Skin of body (tissue), 3 donors: ENCODE measurements at places on chromosomes 16 and 17. TPM values are rescaled to one million over a fixed set of nuclear protein-coding genes. Genes with fewer than 3 reads are reported as not detected.

DNA sequence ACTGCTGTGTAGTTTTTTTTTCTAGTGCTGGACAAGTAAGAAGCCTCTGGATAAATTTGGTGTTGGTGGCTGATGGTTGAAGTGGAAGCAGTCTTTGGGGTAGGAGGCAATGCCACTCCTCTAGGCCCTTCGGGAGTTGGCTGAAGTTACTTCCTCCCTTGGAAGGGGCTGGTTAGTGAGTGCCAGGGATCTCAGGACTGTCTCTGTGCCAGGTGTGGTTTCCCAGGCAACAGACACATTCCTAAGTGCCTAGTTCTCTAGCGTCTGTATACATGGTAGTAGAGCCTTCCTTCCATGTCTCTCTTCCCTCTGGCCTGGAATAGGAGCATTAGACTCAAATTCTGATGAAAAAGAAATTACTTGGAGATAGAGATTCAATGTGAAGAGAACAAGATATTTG lies 15.3 kb downstream of the TMEM98 start:
- no peak for DNase-seq

GRCh38 chr16:73383195-73383987 lies 335.5 kb upstream of the ZFHX3 start:
- DNase-seq: no peak

DNA sequence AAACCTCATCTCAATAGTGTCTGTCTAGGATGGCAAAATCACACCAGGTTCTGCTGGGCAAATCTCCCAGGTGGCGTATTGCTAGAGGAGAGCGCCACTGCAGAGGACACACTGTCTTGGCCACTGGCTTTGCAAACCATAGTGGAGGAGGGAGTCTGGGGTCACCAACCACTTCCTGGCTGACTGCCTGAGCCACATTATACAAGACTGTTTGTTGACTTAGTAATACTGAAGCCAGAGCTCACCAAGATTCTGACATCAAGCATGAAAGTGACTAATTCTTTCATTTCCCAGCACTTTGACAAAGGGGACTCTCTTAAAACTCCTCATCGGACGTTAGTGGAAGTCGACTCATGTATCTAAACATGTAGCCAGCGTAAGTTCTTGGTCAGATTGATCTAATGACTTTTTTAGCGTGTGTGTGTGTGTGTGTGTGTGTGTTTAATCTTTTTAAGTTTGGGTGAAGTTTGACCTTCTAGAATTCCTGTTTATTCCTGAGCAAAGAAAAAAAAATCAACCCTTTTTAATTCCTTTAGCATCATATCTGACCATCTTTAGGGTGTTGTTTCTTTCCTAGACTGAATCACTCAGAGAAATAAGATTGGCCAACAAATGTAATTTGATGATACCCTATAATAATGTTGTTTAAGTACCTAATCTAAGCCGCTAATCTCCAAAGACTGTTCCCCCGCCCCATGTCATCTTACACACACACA lies 13.7 kb downstream of the PITPNC1 start:
- no peak for DNase-seq

- no peak for DNase-seq
Measured at GRCh38 chr16:5044011-5044540, 10.3 kb upstream of the NAGPA start.

- no peak for DNase-seq
Measured at GRCh38 chr16:1375741-1376410, 24.1 kb downstream of the GNPTG start.

DNA sequence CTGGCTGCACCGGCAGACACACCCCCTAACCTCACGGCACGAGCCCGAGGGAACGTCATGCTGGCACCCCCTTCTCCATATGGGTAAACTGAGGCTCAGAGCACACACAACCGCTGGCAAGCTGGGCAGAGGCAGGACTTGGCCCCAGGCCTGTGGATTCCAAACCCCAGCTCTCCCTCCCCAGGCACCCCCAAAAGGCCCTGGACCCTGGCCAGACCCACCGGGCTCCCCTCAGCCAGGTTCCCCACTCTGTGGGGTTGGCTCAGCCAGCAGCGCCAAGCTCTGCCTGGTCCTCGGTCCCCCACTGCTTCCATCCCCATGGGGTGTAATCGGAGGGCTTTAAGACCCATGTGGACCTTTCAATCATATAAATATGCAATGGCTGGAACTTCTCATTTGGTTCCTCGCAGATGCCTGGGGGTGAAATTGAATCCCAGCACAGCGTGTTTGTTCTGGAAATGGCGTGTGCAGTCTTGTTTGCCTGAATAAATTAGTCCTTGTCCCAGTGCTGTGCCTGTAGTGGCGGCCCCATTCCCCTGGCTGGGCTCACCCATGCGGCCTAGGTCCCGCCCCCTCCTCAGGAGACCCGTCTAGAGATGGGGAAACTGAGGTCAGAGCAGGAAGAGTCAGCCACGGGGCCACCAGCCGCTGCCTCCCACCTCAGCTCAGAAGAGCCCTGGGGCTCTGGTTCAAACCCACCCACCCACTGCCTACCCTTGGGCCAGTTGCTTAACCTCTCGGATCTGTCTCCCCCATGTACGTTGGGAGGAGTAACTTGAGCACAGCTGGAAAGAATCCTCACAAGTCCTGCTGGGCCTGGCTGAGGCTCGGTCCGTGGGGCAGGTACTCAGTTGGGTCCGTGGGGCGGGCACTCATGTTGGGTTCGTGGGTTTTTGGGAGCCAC lies 57.3 kb downstream of the ZFPM1 start:
- DNase-seq: no peak

- DNase-seq: no peak
Measured at GRCh38 chr17:46262271-46262670, 32.7 kb upstream of the LRRC37A start.

GRCh38 chr17:50452630-50453300 lies 15.9 kb downstream of the CHAD start:
- no peak for DNase-seq

DNA sequence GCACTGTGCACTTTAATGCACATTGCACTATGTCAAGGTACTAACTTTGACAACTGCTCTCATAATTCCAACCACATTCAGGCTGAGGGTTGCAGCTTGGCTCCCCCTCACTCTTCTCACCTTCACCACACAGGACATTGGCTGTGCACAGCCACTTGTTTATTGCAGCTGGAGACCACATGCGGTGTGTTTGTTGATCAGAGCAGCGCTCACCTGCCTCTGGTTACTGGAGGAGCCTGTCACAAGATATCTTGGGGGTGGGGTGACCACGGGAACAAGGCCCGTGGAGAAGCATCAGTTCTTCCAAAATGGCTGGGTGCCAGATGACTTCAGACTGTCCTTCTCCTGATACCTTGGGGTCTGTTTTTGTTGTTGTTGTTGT lies 10.6 kb upstream of the CCL5 start:
- DNase-seq: no peak

DNA sequence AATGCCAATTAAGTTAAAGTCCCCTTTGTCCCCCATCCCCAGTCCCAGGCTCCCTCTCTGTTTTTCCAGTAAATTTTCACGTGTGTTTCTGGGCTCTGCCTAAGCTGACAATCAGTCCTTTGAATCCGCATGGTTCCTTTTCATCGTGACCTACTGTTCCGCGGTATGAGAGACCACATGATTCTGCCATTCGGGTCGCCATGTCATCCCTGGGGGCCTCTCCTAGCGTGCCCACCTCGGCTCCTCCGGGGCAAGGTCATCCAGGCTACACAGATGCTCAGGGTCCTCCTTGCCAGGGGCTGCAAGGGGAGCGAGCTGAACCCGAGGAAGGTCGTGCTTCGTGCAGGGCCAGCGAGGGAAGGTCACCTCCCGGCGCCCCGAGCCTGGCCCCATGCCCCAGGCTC lies 157.6 kb downstream of the RAB11FIP4 start:
- DNase-seq: no peak

- DNase-seq: no peak
Measured at GRCh38 chr17:2388683-2389055, 12.2 kb downstream of the MNT start.

DNA sequence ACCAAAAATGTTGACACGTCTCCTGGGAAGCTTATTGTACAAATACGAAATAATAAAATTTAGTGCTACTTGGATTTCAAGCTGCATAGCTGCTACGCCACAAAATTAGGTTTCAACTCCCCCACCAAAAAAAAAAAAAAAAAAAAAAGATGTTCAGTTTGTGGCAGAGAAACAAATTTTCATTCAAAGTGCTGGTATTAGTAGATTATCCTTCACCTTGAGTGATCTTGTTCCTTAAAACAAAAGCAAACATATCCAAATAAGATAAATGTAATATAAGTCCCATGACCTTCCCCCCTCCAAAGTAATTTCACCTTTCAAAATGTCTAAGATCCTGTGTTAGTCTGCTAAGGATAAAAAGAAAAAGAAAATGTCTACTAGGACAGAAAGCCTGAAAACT lies 2.2 kb downstream of the TOB1 start:
- DNase-seq: no peak

DNA sequence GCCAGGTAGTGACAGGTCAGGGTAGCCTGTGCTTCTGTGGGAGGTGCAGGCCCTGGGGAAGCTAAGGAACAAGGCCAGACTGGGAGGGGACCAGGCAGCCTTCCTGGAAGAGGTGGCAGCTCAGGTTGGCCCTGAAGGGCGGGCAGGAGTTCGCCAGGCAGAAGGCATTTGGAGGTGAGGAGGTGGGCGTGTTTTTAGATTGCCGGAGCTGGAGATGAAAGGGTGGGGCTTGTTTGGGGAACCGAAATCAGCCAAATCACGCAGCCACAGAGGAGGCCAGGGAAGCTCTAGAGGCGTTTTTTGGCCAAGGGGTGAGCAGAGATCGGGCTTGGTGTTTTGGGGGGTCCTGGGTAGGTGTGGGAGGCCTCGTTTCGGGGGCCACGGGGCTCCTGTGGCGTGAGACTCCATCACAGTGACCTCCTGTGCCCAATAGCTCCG lies 7.6 kb downstream of the ADCY7 start:
- no peak for DNase-seq

DNA sequence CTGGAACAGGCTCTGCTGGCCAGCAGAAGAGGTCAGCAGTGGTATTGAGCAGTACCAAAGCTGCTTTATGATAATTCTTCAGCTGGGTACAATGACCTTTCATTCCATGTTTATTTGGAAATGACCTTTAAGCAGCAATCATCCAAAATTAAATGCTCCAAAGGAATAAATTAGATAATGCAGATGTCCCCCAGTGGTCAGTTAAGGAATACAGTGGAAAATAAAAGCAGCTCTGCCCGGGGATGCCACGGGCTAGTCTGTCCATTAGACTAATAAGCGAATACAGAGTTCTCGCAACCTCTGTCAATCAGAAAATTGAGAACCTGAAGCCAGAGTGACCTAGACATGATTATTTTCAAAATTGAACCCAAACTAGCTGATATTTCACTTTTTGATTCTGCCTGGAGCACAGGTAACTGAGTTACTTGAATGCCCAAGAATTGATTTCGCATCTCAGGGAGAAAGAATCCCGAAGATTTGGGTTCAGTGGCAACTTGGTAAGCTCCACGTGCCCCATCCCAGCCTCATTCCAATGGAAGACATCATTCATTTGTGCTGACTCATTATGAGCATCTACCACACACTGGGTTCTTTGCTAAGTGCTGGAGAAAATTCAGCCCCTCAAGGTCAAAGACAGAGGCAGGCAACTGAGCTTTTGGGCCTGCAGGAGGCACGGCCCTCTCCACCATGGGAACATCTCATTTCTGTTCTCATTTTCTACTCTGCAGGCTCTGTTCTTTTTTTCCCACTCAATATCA lies 34.4 kb upstream of the SLC39A11 start:
- no peak for DNase-seq

- DNase-seq: no peak
Measured at GRCh38 chr17:75755990-75756389, 9.0 kb downstream of the GALK1 start.

RHBDL1 gene
- 1.2 TPM for total RNA-seq

MFAP4 gene
- total RNA-seq: 126 TPM

PRRT2 gene
- 3.6 TPM for total RNA-seq

MOSMO gene
- 13.6 TPM for total RNA-seq

JPH3 gene
- 0.69 TPM for total RNA-seq

OR1F1 gene
- total RNA-seq: not detected

CENPX gene
- 19.7 TPM for total RNA-seq

STX1B gene
- total RNA-seq: 0.89 TPM

KRTAP2-3 gene
- total RNA-seq: 0.30 TPM

NUPR1 gene
- total RNA-seq: 8.4 TPM
